ENCODE measurements at places on chromosomes 3 and 15.
A peak's percentile ranks its signal among the peaks of the same experiment; 100 is the strongest.

DNA sequence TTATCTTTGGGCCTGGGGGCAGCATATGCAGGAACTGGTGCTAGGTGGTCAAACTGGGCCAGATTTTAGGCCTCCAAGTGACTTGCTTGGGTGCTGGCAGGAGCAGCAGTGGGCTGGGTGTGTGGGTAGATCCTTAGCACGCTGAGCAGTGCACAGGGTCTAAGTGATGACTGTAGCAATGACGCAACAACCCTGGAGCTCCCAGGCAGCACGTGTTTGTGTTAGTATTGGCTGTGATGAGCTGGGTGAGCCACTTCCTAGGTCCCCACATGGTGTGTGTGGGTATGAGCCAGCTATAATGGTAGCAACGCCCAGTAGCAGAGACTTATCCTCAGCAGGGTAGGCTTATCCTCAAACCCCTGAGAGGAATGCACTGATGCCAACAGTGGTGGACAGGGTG is 570.6 kb upstream of the ROBO1 start:
- no peak for DNase-seq

DNA sequence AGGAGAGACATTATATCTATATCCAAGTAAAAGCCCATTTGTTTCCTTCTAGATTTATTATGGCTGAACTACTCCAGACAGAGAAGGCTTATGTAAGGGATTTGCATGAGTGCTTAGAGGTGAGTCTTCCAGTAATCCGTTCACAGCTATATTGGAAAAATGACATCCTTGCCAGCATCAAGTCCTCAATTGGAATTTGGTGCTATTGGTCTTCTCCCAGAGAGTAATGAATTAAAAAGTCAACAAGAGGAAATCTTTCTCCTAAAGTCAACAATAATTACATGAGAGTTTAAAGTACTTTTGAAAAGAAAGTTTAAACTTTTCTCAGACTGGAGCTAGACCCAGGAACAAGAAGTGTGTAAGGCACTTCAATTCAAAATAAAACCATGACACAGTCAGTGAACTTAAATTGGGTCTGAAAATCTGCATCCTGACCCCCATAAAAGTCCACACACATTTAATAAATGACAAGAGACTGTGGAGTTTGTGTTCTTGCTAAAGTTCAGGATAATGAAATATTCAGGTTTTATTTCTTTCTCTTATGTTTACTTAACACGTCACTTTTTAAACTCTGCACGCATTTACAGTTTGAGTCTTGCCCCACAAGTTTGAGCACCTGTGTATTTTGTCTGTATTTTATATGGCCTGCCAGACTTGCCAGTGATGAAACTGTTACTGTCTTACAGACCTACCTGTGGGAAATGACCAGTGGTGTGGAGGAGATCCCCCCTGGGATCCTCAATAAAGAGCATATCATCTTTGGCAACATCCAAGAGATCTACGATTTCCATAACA is 268.2 kb upstream of the UMPS start:
- DNase-seq = peak; percentile 34

DNA sequence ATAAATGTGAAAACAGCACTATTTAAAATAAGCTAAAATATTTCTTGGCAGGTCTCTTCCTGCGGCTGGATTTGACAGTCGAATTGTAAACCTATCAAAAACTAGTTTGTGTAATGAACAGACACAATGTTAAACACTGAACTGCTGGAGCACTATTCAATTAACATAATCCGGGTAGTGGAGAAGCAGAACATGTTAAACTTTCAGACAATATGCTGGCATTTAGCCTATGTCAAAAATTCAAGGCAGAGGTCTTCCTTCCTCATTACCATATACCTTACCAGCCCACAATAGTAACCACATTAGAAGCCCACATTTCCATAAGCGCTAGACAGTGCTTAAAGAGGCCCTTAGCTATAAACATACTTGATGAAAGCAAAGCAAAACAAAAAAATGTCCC is 1042.9 kb downstream of the ROBO1 start:
- DNase-seq = no peak

DNA sequence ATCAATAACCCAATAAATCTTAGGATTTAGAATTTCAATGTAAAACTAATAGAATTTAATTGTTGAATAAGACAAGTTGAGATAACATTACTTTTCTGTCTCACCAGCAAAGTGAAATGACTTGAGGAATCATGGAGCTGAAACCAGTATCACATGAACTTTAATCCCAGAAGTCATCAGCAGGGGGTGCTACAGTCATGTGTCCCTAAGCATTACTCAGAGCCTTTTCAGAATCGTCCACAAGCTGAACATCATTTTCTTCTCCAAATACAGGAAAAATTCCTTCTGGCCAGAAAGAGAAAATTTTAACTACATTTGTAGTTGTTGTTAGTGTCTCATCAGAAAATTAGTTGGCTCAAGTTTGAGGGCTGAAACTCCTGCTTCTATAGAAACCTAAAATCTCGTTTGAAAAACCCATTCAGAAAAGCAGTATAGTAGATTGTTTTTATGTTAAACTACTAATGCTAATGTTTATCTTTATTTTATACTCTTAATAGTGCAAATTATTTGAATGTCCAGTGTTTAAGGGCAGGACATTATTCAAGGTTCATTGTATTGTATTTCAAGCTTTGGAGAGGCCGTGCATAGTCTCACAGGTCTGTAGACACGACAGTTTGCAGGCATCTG is 384.1 kb downstream of the PLOD2 start:
- no peak for DNase-seq

DNA sequence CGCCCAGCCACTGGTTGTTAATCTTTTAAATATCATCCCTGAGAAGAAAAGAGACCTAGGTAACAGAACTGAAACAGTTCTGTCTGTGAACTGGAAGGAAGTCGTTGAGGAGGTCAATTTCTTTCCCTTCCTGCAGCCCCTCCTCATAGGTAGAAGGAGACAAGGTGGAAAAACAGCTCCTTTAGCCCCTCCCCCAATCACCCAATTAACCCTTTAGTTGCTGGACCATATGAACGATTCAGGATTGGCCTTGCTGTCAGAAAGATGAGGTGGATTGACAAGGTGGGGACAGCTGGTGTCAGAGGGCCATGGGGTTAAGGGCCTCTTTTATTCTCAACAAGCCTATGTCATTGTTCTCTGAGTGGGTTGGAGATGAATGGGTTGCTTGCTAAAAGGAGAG is 36.0 kb upstream of the ZNF445 start:
- DNase-seq = no peak

GRCh38 chr3:27827041-27827440 is 104.9 kb upstream of the EOMES start:
- DNase-seq = no peak
